ENCODE measurements at places on chromosomes 5 and 9.

DNA sequence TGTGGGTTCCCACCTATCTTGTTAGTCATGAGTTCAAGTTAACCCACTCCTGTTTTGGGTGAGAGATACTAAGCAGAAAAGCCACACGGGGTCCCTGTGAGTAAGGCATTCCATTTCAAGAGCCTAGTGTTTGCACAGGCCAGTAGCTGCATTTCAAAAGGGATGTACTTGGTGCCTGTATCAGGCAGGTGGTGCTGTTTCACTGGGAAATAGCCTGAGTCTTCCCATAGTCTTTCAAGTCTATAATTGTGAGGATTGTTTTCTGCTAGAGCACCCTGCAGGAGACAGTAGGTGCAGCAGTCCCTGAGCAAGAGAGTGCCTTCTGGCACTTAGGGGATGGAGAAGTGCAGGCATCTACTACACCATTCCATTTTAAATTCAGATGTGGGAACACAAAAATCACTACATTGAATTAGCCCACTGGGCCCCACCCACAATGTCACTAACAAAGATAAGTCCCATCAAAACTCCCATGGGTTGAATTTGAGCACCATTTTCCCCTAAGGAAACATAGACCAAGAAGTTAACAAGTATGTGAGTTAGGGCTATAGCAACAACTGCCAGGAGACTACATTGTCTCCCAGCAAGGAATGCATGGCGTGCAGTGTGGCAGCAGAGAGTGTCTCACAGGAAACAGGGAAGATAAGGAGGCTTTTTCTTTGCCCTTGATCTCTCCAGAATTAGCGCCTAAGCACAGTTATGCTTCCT is 263.2 kb downstream of the COX7C start:
- DNase-seq = peak; percentile 86

- peak; percentile 81 for DNase-seq
These were observed 37.3 kb downstream of the STK10 start for GRCh38 chr5:172150514-172151425.

- DNase-seq = no peak
These were observed 15.1 kb downstream of the QRFP start for GRCh38 chr9:130881516-130881915.

DNA sequence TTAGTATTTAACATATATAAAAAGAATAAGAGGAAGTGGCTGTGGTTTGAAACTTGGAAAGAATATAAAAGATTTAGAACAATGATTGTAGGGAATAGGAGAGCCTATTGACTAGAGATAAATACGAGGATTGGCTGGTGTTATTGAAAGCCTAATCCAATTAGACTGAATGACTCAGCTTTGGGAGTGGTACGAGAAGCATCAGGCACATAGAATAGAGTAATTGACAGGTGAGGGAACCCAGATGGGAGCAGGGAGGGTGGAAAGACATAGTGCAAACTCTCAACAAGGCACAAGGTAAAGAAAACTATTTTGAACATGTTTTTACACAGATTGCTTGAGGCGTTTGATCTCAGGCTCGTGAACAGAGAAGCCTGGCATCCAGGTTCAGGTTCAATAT is 338.9 kb upstream of the KLF9 start:
- no peak for DNase-seq

DNA sequence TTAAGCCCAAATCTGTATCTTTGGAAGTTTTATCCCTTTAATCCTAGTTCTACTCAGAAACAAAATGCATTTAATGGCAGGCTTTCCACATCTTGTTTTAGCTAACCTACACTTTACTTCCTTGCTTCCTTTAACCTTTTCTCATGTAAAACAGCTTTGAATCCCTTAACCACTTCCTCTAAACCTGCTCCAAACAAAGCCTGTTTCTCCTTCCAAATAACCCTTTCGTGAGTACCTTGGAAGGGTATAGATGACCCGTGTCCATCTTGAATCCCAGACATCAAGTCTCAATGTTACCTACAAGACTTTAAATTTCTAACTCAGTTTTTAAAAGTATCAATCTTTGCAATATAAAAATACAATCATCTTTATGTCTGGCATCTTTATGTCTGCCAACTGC is 78.4 kb downstream of the DROSHA start:
- DNase-seq = no peak

DNA sequence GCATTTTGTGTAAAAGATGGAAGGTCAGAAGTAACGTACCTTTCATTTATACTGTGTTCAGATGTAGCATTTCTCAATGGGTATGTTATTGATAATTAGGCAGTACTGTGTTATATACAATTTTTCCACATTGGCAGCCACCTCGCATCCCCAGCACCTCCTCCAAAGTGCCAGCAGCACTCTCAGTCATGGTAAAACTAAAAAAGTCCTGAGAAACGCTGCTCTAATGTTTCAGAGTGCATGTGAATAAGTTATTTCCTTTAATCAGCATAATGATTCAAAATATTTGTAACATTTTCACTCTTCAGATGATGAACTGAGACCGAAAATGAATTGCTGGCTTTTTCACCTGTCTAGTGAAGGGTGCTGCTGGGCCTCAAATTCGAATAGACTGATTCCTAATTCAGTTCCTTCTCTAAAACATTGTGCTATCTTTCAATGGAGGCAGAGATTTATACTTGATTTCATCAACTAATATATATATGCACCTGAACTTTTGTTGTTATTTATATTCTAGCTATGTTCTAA is 79.9 kb upstream of the ANKRD55 start:
- no peak for DNase-seq

GRCh38 chr9:111094958-111095357 is 56.7 kb upstream of the LPAR1 start:
- DNase-seq = no peak

DNA sequence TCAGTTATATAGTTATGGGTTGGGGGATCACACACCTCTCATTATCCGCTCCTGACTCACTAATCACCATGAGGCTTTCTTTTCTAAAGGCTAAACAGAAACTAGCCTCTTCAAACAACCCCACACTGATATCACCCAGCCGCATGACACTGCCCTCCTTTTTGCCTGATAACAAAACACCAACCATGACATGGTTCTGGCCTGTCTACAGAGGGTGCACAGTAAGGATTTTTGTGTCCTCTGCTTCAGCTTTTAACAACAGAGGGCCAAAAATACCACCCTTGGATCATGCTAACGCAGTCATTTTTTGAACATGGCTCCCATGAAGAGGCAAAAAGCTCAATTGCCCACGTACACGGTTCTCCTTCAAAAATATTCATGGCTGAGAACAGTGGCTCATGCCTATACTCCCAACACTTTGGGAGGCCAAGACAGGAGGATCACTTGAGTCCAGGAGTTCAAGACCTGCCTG is 4.0 kb downstream of the CMBL start:
- no peak for DNase-seq

DNA sequence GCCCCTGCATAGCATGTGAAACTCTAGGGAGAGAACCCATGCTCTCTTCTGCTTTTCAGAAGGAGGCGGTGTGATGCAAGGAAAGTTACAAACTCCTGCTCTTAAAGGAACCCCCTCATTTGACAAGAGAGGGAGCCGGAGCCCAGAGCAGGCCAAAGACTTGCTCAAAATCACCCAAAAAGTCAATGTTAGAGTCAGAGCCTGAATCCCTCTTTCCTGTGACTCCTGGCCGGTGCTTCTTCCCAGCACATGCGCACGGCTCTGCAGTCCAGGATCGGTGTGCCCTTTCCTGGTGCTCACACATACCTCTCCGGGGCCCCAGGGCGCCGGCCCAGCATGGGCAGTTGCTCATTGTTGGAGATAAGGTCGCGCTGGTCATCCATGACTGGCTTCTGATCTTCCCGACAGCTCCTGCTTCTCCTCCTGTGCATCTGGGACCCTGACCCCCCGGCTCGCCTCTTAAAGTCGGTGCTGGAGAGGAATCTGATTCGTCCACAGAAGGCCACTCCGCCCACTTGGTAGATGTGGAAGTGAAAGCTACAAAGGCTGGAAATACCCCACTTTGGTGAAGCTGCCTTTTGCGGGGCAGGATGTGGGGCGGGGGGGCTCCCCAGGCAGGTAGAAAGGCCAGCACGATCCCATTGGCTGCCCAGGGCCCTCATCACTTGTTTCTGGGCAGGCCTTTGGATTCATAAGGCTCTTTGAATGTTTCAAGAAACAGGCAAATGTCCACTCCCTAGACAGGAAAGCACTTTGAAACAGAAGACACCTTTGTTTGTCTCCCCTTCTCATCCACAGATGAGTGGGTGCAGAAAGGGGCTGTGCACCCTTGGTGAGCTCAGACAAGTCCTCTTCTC is at the start of gene CD74:
Gene CD74, minus strand, starts transcription at position 592 of the 857 bp plus-strand sequence. Its CDS starts 161 bp downstream, at position 431.
- peak; percentile 17 for DNase-seq

All from AG10803 (cell line).